ENCODE measurements at places on chromosomes 3 and 15.

GRCh38 chr3:122793568-122794416 is at the start of gene HSPBAP1:
Gene HSPBAP1 (minus strand): TSS chr3:122793831. CDS start chr3:122793680, 151 bp downstream.
- peak; percentile 96 for DNase-seq

DNA sequence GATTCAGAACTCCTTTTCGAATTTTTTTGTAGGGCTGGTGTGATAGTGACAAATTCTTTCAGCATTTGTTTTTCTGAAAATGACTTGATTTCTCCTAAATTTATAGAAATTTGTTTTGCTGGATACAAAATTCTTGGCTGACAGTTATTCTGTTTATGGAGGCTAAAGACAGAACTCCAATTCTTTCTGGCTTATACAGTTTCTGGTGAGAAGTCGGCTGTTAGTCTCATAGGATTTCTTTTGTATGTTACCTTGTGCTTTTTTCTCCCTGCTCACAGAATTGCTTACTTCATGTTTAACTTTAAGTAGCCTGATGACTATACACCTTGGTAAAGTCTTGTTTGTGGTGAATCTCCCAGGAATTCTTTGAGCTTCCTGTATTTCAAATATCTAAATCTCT is 1264.6 kb downstream of the NSUN3 start:
- no peak for DNase-seq

GRCh38 chr3:56612146-56612545 is 55.2 kb downstream of the CCDC66 start:
- no peak for DNase-seq

GRCh38 chr15:65330934-65331645 is 26.6 kb downstream of the RNU5B-1 start:
- DNase-seq: no peak

- peak; percentile 89 for DNase-seq
These were observed 46.5 kb downstream of the PTPN9 start for GRCh38 chr15:75532413-75533250.

DNA sequence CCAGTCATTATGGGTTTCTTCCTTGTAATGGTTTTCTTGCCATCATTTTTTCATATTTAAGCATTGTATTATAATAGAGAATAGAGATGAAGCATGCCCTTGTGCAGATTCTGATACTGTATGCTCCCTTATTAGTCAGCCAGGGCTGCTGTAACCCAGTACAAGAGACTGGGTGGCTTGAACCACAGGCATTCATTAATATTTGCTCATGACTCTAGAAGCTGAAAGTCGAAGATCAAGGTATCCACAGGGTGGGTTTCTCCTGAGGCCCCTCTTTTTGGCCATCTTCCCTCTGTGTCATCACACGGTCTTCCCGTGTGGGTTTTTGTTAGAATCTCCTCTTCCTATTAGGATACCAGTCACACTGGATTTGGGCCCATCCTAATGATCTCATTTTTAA is 74.5 kb downstream of the FOXP1 start:
- DNase-seq: no peak

GRCh38 chr3:42216931-42217333 is 49.1 kb downstream of the CCK start:
- DNase-seq: peak; percentile 67

DNA sequence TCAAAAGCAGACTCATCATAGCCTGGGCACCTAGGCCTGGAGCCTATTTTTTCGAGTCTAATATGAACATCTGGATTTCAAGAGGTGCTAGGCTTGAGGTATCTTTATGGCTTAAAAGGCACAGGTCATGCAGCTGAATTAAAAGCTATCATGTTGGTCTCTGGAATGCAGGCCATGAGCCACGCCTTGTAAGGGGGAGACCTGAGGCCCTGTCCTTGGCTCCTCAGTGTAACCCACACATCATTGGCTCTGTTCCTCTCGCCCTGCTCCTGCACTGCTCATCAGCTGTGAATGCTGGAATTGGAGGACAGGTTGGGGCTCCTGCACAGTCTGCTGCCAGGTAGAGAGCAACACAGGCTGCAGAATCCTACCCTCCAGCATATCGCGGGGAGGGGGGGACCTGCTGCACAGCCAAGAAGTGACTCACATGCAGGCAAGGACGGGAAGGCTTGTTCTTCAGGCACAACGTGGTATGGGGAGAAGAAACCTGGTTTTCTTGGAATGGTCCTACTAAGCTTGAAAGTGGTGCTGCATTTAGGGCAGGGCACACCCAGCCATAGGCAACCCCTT is 146.0 kb downstream of the CHST2 start:
- no peak for DNase-seq
